ENCODE measurements at places on chromosomes 12 and 14.

GRCh38 chr12:66803930-66804329 lies 125.1 kb upstream of the GRIP1 start:
- no peak for DNase-seq

DNA sequence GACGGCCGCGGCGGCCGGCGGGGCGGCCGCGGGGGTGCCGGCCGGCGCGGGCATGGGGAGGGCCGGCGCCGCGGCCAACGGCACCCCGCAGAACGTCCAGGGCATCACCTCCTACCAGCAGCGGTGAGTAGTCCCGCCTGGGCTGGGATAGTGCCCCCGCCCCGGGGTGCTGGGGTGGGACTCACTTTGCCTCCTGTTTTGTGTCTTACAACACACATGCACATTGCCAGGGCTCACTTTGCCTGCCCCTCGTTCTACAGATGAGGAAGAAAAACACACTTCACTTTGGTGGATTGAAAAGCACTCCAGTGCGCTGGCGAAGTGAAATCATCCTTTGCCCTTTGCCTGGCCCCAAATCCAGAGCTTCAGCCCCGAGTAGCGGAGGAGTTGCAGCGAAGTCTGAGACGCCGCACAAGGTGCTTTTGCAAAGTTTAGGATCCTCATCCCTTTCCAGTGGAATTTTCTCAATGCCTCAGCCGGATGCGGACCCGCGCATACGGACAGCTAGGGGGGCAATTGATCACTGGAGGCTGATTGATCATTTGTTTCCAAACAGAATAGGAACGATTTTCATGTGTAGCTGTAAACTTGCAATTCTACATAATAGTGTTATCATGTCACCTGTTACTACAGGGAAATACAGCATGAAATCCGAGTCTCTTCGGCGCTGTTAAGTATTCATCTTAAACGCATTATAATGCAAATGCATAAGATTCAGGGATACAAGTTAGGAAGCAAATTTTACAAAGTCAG lies 3.6 kb upstream of the NPAS3 start:
- DNase-seq, result no peak

- no peak for DNase-seq
These were observed 160.2 kb upstream of the LMNTD1 start for GRCh38 chr12:25713264-25713663.

DNA sequence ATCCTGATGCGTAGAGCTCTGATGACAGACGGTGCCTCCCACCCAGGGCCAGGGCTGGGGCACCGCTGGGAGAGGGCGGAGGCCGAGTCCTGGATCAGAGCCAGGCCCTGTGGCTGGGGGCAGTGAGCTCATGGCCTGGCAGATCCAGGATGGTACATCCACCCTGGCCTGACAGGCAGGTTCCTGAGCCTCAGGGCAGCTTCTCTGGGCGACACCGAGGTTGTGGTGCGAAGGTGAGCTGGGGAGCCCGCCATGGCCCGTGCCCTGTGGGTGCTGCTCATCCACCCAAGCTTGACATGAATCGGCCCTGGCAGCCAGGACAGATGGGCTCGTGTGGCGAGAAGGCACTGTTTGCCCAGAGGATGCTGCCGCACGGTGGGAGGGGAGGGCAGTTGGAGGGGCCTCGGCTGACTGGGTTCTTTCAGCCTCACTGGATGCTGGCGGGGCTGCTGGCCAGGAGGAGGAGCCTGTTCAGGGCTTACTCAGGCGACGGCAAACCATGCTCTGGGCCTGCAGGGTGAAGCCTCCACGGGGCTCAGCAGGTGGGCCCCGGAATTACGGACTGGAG lies 16.6 kb downstream of the LRTM2 start:
- DNase-seq, result no peak

- DNase-seq, result no peak
These were observed at the start of gene TAS2R8 for GRCh38 chr12:10807186-10807585. TSS of gene TAS2R8 (minus strand) at chr12:10807286. CDS start at chr12:10806980, 306 bp downstream.

GRCh38 chr12:127115468-127116035 lies 1151.4 kb upstream of the TMEM132C start:
- DNase-seq, result no peak

DNA sequence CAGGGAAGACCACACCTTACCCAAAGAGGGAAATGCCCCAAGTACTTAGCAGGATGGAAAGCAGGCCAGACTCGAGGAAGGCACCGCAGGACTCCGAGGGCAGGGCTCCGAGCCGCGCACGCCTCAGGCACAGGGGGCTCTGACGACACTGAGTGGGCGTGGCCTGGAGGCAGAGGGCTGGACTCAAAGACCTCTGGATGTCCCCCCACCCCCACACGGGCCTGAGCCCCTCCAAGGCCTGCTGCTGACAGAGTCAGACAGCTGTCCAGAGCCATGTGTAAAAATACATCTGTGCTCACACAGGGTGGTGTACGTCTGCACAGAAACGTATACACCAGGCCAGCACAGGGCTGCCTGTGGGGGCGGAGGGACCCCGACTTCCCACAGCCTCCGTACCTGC lies 1.4 kb downstream of the AKT1 start:
- DNase-seq, result no peak

GRCh38 chr14:101232340-101233020 lies 328.8 kb upstream of the DIO3 start:
- DNase-seq, result no peak

DNA sequence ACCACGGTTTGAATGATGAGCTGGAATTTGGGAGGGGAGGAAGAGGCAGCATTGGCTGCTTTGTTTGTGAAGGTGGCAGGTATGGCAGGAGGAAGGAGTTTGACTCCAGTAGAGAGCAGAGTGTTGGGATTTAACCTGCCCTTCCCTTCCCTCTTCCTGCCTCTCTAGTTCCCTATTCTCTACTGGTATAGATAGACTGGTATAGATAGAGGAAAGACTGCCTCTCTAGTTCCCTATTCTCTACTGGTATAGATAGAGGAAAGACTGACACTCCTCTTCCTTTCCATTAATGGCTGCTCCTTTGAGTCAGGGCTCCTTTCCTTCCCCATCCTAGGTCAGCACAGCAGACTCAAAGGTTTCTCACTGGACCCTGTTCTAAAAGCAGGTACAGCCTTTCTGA lies 8.4 kb upstream of the SYCP3 start:
- no peak for DNase-seq

DNA sequence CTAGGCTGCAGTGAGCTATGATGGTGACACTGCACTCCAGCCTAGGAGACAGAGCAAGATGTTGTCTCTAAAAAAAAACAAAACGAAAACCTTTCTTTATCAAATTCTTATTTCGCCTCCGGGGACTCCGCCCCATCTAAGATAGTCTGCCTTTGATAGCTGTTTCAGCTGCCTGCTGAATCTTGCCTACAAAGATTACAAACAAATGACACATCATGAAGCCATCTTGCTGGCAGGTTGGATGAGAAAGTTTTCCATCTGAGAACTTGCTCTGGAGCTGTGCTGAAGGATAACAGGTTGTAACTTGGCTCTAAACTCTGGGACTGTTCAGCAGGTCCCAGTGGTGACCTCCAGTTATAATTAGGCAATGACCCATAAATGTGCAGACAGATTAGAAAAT lies 41.8 kb upstream of the AEBP2 start:
- DNase-seq, result no peak

All from T-helper 1 cell (primary cell).